ENCODE measurements at places on chromosomes 12 and 14.

- DNase-seq, result no peak
These were observed 113.1 kb upstream of the CCND2 start for GRCh38 chr12:4160314-4161040.

DNA sequence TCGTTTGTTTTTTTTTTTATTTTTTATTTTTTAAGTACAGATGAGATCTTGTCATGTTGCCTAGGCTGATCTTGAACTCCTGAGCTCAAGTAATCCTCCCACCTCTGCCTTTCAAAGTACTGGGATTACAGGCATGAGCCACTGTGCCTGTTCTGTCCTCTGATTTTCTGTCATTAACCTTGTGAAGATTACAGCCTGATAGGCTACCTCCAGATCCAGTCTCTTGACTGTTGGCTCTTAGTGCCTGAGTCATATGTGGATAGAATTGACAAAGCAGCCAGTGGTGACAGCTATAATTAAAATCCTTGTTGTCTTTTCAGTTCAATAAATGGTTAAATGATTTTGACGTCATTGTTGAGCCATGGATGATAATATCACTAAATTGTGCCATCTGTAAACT, 21.3 kb upstream of the REP15 start:
- DNase-seq, result no peak

DNA sequence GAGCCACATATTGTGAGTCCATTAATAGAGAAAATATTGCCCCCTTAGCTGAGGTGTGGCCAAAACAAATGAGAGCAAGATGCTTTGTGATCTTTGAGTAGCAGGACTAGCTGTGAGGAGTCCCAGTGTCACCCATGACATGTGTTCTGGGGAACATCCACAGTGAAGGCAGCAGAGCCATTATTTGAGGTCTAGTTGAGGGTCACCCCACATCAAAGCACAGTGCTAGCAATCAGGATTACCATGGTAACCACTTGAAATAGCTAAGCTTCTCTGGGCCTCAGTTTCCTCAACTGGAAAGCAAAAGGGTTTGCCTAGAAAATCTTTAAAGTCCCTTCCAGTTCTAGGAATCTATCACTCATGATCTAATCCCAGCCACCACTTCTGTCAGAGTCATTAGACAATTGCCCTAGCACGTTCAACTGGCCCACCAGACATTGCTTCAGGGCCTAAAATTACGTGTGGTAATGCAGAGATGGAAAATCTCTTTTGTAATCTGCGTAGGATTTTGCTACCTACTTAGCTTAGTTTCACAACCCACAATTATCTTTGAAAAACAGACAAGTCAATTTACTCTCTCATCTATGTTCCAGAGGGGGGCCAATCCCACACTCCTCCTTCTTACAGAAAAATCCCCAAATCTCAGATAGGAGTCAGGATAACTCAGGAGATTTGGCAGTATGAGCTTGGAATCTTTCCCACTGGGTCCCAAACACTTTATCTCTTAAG, 251.2 kb upstream of the EGLN3 start:
- DNase-seq, result no peak

DNA sequence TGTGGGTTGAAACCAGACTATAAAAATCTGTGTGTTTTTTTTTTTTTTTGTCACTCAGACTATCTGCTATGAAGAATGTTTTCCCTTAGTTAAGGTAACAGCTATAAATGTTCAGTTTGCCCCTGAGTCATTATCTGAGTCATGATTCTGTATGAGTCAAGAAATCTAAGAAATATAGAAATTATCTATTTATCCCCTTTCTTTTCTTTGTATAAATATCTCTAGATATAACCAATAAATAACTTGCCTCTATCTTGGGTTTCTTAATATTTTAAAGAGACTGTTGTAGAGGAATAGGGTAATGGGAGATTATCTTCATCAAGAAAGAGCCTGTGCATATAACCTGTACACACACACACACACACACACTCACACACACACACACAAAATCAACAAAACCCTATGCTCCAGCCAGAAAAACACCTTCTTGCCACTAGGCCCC, 161.7 kb upstream of the EEA1 start:
- DNase-seq, result no peak

- no peak for DNase-seq
These were observed 202.6 kb upstream of the AVPR1A start for GRCh38 chr12:63353559-63353958.
